AG10803 (cell line): ENCODE measurements at places on chromosomes 12 and 14.

DNA sequence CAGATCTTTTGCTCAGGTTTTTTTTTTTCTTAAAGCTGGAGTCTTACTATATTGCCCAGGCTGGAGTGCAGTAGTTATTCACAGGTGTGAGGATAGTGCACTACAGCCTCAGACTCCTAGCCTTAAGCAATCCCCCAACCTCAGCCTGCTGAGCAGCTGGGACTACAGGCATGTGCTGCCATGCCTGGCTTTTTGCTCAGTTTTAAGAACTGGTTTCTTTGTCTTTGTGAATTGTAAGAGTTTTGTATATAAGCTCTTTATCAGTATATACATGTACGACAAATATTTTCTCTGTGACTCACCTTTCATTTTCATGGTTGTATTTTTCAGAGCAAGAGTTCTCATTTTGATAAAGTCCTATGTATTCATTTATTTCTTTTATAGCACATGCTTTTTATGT is 33.3 kb upstream of the C2CD5 start:
- DNase-seq, result no peak

- DNase-seq, result no peak
Measured at GRCh38 chr14:99850709-99851108, 57.5 kb downstream of the EML1 start.

GRCh38 chr12:38392554-38393144 is 76.1 kb downstream of the ALG10B start:
- DNase-seq, result no peak

GRCh38 chr12:11920231-11920630 is 150.5 kb upstream of the BCL2L14 start:
- peak; percentile 47 for DNase-seq

- DNase-seq, result no peak
Measured at GRCh38 chr12:105431537-105432100, 101.1 kb downstream of the C12orf75 start.

GRCh38 chr12:117404940-117405339 is 43.5 kb upstream of the NOS1 start:
- DNase-seq, result no peak

- peak; percentile 26 for DNase-seq
Measured at GRCh38 chr14:50875359-50876070, 3.7 kb downstream of the ABHD12B start.

- DNase-seq, result no peak
Measured at GRCh38 chr12:55467836-55468235, 2.1 kb downstream of the OR6C70 start.

DNA sequence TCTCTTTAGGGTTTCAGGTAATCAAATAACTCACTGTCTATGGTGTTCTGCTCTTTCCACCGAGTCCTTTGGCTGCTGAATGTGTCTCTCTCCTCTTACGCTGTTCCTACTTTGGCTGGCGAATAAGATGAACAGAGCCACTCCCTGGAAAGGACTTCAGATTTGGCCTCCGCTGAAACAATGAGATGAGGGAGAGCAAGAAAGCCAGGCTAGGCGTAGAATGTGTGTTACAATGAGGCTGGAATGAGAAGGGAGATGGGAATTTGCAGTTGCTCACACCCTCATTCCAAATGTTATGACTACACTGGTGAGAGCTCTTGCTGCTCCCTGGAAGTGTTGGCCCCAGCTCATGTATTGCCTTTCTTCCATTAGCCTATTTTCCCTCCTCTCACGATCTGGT is at the start of gene MFAP5:
Gene MFAP5 (minus strand): TSS at position 234 of the 400 bp plus-strand sequence. CDS start 722 bp downstream, outside the sequence.
- DNase-seq, result peak; percentile 92

DNA sequence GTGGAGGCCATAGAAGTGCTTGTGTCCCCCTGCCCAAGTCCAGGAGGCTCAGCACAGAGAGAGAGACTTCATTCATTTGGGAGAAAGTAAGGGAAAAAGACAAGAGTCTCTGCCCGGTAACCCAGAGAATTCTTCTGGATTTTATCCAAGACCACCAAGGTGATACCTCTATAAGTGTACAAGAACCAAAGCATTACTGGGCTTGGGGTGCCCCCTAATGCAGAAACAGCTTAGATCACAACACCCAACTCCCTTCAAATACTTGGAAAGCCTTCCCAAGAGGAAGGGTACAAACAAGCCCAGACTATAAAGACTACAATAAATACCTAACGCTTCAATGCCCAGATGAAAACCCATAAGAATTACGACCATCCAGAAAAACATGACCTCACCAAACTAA is 119.7 kb upstream of the PDE3A start:
- DNase-seq, result no peak

- no peak for DNase-seq
Measured at GRCh38 chr14:61287196-61287595, 6.1 kb upstream of the TMEM30B start.

DNA sequence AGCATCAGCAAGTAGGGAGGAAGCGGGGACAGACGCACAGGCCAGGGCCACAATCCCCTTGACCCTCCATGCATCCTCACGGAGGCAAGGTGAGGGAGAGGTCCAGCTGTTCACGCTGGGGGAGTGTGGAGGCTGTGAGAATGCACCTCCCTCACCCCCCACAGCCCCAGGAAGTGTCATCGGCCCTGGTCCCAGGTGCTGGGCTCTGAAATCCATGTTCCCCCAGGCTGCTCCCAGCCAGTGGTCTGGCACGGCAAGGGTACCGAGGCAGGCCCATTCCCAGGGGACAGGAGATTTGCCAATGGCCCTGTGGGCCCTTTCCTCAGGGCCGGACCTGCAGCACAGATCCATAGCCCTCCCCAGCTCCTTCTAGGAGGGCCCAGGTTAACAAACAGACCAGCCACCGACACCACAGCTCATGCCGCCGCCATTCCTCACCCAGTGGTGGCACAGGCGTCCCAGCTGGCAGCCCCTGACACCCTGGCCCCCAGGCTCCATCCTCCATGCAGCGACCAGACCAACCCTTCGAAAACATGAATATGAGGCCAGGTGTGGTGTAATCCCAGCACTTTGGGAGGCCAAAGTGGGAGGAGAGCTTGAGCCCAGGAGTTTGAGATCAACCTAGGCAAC is 21.9 kb upstream of the EIF5 start:
- DNase-seq, result no peak

GRCh38 chr14:52351233-52352060 is 37.3 kb downstream of the PTGER2 start:
- peak; percentile 81 for DNase-seq

- peak; percentile 24 for DNase-seq
Measured at GRCh38 chr12:116773276-116773731, 35.2 kb downstream of the RNFT2 start.

DNA sequence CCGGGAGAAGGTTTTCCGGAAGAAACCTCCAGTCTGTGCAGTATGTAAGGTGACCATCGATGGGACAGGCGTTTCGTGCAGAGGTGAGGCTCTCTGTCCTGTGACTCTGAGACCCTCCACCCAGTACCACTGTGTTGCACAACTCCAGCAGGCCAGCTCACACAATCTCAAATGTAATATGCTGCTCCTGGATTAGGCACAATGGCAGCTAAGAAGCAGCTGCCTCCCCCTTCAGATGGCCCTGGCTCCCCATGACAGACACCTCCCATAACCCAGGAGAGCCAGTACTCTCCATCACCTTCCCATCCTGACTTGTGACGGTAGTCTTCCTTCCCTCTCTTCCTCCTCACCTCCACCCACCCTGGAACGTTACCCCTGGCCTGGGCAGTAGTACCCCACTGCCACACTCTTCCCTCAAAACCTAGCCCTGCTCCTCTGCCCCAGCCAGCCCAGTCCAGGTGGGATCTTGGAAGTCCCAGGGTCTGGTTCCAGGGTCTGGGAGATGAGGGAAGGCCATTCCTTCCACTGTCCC is 2.1 kb downstream of the TNS2 start:
- no peak for DNase-seq

DNA sequence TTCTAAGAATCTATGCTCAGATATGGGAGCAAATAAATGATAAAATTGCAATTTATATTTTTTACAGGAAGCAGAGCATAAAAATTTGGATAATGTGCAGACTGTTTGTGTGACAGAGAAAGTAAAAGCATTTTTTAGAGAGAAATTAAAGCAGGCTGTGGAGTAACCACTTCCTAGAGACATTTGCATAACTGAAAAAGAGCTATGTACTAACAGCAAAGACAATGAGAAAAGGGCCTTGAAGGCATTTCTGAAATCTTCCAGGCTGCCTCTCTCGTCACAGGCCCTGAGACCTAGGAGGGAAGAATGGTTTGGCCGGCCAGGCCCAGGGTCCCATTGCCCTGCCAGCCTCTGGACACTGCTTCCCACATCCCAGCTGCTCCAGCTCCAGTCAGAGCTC is 247.2 kb downstream of the ALX1 start:
- DNase-seq, result no peak

DNA sequence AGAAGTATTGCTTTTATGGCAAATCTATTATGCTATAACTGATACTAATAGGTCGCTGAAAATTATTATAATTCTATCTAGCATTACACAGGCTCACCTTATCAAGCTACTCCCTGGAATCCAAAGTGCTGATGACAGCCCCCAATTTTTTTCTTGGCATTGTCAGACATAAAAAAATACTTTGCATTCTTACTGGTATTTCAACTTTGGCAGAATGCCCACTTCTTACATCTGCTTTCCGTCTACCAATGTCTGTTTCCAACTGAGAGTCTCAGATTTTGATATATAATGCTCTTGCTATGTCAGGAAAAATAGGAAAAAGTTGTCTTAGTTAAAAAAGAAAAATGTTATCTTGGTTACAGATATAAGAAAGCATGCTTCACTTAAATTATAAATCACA is 615.4 kb downstream of the C12orf50 start:
- peak; percentile 3 for DNase-seq

- DNase-seq, result no peak
Measured at GRCh38 chr14:24818058-24818822, 184.2 kb upstream of the GZMB start.

DNA sequence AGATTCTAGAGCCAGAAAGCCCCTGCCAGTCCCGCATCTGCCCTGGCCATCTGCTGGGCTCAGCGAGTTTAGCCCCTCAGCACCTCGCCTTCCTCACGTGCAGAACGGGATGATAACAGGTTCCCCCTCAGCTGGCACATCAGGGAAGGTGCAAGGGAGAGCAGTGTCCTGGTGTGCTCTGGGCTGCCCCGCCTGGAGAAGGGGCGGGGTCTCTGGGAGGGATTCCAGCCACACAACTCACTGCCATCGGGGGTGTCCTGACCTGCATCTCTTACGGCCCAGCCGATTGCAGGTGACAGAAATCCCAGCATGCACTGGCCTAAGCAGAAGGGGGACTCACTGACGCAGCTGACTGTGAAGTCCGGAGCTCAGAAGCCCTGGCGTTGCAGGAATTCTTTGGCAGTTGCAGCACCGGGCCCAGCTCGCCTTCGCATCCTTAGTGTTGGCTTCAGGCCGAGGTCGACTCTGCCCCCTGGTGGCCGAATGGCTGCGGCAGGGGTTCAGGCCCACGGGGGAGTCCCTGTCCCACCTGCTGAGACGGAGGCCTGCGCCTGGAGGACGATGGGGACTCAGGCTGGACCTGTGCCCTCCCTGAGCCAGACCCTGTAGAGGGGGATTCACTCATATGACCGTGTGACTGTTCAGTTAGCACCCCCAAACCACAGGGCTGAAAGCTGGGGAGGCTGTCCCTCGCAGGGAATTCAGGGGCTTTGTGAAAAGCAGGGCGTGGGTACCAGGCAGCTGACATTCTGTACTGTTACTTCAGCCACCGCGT is 178.6 kb downstream of the ADGRD1 start:
- peak; percentile 61 for DNase-seq

- peak; percentile 35 for DNase-seq
Measured at GRCh38 chr12:82326905-82327503, 31.2 kb downstream of the CCDC59 start.

DNA sequence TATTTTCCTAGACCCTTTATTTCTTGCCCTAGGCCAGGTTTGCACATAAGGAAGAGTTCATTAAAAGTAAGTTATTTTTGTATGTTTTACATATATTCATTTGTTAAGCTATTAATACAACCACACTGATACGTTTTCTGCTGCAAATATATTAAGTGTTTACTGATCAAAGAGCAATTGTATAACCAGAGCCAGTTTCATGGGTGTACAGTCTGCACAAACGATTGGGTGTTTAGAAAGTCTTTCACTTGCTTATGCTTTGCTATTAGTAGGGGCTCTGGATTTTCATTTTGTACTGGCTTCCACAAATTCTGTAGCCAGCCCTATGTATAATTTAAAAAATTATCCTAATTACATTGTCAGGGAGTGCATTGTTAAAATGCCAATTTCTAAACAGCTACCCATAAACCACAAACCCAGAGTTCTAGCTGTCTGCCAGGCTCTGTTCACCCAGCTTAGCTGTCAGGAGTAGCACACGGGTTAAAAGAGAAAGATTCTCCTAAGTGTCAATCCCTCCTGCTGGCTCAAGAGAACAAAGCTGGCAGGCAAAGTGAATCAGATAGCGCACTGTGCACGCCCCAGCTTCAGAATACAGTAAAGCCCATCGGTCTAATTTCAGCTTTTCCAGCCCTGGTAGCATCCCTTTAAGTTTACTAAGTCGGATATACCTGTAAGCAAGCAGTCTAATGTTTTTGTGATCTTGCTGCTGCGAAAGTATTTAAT is 151.0 kb upstream of the LMO3 start:
- no peak for DNase-seq

DNA sequence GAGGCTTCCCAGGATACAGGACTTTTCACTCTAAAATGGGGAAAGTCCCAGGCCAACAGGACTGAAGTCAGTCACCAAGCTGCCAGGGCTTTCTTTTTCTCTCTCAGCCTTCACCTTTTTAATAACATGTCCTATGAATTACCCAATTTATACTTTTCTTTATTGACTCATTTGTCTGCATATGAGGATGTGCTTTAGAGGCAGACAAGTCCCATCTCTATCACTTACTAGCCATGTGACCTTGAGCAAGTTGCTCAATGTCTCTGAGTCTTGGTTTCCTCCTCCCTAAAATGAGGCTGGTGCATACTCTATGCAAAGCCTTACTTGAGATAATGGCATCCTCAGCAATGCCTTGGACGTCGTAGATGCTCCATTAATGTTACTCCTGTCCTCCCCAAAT is 98.1 kb upstream of the TMPO start:
- DNase-seq, result peak; percentile 20

- peak; percentile 26 for DNase-seq
Measured at GRCh38 chr14:92122351-92122677, 545 bp downstream of the CPSF2 start.

DNA sequence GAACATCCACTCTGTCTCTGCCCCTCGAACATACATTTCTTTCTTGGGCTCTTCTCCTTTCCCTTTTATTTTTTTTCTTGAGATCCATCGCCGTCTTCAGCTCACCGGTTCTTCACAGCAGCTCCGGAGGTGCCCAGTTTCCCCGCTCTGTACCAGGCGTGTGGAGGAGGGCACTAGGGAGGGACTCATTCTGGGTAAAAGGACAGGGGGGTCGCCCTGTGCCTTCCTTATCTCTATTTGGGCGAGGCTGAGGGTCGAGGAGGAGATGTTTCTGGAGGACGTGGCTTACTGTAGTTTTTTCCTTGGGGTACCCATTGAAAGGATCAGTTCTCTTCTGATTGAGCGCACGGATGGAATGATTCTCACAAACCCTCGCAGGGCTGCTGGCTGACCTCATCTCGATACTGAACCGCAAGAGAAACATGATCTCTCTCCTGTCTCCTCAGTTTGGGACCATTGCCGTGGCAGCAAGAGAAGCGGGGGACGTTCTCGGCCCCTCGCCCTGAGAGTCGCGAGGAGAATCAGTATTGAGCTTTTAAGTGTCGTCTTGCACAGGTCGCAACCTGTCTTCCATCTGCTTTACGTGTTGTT is 386 bp downstream of the LIN52 start:
- DNase-seq, result peak; percentile 36
